ENCODE measurements at places on chromosomes 2 and 18. TPM values are rescaled to one million over a fixed set of nuclear protein-coding genes. Genes with fewer than 3 reads are reported as not detected.

SLC39A10 gene
- polyA plus RNA-seq = 1.2 TPM

PER2 gene
- polyA plus RNA-seq = 4.2 TPM

CLEC4F gene
- polyA plus RNA-seq = not detected

SLC4A3 gene
- 0.46 TPM for polyA plus RNA-seq

CTDSP1 gene
- 75.1 TPM for polyA plus RNA-seq

Measured in sigmoid colon (tissue), 7 donors.